ENCODE measurements at places on chromosomes 6 and 20.

GRCh38 chr6:158793432-158793831 lies 25.7 kb downstream of the EZR start:
- no peak for DNase-seq

DNA sequence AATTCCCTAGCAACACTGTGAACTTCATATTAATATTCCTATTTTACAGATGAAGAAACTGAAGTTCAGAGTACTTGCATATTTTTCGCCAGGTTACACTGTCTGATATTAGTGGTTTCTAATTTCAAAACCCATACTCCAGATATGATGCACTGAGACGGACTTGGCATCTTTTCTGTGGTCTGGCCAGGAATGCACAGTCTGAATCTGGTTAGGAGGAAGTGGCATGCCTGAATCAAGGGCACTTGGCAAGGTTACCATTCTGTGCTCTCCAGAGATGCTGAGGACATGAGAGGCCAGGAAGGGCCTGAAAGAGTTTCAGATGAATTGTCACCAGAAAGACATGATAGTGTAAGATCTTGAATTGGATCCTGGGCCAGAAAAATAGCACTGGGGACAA lies 150.1 kb downstream of the HAO1 start:
- DNase-seq: no peak

GRCh38 chr6:132865364-132865763 lies 51.0 kb downstream of the RPS12 start:
- DNase-seq: no peak

DNA sequence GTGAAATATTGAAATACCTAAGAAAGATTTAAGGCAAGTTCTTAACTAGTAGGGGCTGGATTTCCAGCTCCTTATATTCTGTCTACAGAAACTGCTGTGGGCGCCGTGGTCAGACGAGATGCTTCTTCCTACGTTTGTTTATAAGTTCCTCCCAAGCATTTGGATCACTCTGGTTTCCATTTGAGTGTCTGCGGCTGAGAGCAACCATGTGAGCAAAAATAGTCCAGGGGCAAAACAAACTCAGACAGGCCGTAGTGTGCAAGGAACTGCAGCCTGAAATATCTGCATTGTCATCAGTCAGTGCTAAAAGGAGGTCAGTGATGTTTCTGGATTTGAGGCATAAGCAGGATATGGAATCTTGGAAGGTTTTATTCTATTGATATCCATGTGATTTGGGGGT lies 485.9 kb upstream of the JAG1 start:
- DNase-seq: no peak

DNA sequence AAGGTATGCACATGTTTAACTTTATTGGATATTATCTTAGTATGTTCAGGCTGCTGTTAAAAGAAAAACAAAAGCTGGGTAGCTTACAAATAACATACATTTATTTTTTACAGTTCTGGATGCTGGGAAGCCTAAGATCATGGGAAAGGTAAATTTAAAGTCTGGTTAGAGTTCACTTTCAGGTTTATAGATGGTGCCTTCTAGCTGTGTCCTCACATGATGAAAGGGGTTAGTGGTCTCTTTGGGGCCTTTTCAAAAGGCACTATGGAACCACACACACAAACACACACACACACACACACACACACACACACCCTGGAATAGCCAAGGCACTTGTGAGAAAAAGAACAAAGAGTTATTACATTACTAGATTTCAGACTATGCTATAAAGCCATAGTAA lies 805.8 kb upstream of the GJE1 start:
- DNase-seq: no peak

DNA sequence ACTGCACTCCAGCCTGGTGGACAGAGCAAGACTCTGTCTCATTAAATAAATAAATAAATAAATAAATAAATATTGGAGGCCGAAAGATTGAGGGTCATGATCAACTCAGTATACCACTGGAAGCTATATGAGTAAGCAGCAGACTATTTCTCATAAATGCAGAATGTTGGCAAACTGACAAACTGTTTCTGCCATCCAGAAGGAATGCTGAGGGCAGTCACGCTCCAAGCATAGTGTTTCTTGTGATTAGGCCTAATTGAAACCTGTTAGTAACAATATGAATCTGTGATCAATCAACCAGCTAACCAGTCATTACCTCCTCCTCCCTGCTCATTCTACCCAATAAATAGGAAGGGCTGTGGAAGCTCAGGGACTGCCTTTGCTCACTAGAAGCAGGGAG lies 15.2 kb upstream of the KCNK15 start:
- DNase-seq: no peak

DNA sequence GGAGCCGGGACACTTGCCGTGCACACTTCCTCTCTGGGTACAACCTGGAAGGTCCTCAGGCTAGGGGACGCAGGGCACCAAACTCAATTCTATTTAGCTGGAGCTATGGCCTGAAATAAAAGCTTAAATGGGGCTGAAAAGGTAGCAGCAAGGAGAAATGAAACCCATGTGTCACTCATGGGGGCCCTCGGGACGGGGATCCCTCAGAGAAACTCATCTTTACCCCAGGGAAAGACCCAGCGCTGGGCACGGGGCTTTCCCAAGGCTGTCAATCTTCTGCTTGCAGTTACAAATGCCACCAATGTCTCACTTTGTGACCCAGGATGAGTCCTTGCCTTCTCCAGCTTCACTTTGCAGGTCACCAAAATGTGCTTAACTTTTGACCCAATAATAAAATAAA lies 16.5 kb downstream of the SNAI1 start:
- no peak for DNase-seq

DNA sequence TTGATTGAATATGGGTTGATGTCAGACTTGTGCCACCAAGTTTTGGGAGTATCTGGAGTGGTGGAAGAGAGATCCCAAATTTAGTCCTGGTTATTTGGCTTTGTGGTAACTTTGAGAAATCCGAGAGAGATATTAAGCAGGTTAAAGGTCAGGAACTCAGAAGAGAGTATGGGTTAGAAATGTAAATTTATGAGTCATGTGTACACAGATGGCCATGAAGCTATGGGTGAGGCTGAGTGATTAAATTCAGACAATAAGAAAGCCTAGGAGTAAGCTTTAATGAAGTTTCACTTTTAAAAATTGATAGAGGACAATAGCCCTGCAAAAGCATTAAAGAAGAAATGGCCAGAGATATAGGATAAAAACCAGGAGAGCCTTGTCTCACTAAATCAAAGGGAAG lies 14.3 kb downstream of the RIMS1 start:
- DNase-seq: no peak

DNA sequence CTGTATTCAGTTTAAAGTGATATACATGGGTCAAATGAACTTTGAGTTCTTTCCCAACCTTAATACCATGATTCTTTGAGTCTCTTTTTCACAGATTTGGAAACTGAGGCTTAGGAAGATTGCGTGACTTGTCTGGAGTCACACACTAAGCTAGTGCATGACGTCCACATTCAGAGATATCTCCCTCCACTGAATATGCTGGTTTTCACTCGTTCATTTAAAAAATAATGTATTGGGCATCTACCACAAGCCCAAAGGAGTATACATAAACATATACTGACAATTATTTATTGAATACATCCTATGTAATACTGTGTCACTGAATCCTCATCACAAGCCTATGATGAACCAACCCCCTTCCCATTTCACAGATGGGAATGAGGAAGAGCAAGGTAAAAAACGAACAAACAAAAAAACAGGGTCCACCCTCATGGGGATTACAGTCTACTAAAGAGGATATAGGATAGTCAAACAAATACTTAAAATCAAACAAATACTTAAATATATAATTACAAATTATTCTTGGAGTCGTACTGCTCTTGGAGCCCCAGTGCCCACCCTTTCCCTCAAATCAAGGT lies 611 bp upstream of the TM9SF4 start:
- no peak for DNase-seq

GRCh38 chr20:15740046-15740775 lies 833.0 kb downstream of the KIF16B start:
- DNase-seq: no peak

DNA sequence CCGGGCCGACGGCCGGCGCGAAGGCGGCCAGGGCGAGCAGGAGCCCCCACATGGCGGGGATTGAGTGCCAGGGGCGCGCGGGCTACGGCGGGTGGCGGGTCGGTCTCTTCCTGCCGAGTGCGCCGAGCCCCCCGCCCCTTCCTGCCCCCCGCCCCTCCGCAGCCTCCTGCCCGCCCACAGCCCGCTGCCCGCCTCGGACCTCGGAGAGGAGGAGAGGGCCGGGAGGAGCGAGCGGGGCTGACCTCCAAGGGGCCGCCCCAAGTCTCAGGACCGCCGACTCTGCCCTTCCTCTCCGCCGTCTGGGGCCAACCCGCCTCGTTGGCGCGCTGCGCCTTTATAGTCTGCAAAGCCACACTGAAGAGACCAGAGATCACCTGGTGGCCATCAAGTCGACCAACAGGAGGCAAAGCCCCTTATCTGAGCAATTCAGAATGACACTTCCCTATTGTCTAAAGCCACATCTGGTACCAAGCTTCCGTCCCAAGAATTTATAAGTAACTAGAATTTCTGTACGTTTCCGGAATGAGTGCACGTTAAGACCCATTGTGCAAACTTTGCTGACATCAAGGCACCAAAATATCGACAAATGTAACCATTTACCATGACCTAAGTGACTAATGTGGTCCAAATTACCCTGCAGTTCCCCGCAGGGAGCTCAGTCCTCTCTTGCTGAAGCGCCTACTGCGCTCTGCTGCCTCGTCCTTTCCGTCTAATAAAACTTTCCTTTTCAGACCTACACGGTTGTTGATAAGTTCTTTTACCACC lies at the start of gene CPXM1:
Gene CPXM1, minus strand, starts transcription at position 107 of the 765 bp plus-strand sequence. Its CDS starts 55 bp downstream, at position 52.
- DNase-seq: no peak

DNA sequence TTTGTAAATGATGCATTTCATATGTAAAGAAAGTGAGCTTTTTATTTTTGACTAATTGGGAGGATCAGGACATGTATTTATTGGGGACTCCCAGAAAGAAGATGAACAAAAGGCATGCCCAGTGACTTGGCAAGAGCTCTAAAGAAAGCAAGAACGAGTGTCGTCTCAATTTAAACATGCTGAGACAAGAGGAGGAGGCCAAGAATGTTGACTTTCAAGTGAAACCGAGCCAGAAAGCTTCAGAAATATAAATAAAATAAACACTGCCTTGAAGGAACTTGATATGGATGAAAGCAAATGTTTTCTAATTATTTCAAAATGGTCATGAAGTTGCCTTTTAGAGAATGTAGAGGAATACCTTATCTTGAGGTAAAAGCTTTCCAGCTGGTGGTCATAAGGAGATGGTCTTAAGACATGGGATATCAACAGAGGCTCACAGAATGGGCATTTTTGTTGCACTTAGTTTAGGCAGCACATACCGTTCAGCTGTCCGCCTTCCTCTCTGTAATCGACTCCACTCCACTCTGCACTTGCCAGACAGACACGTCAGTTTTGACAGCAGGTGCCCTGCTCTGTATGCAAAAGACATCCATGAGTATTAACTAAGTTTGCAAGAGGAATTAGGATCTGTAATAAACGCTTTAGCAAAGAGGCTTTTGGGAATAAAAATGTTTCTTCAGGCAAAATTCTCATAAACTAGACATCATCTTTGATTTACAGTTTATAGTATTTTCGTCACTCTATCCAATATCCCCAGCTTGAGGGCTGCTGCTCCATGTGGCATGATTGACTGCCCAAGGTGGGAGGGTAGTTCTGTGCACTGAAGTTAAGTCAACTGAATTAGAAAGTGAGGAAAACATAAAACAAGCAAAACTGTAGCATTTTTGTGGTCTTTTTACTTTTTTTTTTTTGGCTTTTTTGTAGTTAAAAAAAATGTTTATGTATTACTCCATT lies 613.1 kb downstream of the PKHD1 start:
- no peak for DNase-seq

- no peak for DNase-seq
These were observed 714.5 kb upstream of the EYS start for GRCh38 chr6:66421570-66421969.

- no peak for DNase-seq
These were observed 9.4 kb downstream of the SNX9 start for GRCh38 chr6:157832250-157832967.

DNA sequence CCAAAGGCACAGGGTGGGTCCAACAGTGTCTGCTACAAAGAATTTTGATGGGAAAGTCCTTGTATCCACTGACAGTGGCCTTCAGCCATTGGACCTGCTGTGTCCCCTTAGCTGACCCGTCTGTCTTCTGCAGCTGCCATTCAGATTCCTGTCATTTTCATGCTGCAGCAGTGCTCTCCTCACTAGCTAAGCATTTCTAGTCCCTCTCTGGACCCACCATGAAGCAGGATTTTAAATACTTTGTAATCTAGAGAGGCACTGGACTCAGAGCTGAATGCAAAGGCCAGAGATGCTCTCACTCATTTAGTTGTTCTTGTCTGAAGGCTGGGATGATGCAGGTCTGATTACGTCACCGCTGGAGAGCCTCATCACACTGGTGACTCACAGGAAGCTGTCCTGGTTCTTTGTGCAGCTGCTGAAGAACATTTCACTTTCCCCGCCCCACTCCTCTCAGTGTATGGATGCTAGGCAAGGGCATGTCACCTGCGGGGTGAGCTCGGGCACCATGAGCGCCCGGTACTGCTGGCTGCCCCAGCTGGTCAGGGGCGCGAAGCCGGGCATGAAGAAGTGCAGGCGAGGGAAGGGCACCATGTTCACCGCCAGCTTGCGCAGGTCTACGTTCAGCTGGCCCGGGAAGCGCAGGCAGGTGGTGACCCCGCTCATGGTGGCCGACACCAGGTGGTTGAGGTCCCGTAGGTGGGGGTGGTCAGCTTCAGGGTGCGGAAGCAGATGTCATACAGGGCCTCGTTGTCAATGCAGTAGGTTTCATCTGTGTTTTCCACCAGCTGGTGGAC lies 19.4 kb upstream of the TUBB2A start:
- DNase-seq: no peak

- no peak for DNase-seq
These were observed 9.4 kb upstream of the COL9A1 start for GRCh38 chr6:70312165-70312745.

Measured in activated T-helper 1 cell treated with anti-CD3 and anti-CD28 coated beads, Interleukin-2, amount 50 U/mL, for 16 hours (primary cell).